ENCODE measurements at places on chromosomes 12 and 14.
A peak's percentile ranks its signal among the peaks of the same experiment; 100 is the strongest.

GRCh38 chr14:55980970-55981369, 137.2 kb upstream of the PELI2 start:
- no peak for DNase-seq

DNA sequence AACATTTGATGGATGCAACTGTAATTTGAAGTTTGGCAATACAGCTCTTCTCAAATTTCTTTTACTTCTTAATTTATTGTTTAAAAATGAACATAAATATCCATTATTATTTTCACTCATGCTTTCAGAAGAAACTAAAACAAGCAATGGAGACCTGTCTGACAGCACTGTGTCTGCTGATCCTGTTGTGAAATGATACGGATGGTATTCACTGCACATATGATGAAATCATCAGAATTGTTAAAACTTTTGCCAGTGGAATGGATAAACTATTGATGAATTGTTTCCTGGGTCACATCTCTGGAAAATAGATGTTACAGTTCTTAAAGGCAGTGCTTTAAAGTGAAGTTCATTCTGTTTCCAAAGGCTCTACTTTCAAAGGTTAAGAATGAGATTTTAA, 59.2 kb downstream of the WASHC4 start:
- DNase-seq = no peak

DNA sequence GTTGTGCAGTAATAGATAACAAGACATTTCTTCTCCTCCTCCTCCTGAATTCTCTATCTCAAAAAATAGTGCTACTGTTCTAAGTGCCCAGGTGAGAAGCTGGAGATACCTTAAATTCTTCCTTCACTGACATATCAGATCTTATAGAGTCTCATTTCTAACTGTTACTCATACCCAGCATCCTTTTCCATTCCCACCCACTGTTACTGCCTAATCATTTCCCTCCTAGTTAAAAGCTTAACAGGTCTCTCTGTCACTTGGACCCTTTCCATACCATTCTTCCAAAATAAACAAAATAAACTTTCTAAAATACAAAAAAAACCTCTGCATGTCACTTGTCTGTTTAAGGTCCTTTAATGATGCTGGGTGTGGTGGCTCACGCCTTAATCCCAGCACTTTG, 124.4 kb downstream of the VEZT start:
- DNase-seq = no peak

- peak; percentile 57 for DNase-seq
Observed at GRCh38 chr12:90940872-90941499, 14.0 kb downstream of the CCER1 start.

- peak; percentile 29 for DNase-seq
Observed at GRCh38 chr14:104723651-104724406, at the start of gene ADSS1. ADSS1 (plus strand) TSS chr14:104724229; CDS start chr14:104724271, 42 bp downstream.

DNA sequence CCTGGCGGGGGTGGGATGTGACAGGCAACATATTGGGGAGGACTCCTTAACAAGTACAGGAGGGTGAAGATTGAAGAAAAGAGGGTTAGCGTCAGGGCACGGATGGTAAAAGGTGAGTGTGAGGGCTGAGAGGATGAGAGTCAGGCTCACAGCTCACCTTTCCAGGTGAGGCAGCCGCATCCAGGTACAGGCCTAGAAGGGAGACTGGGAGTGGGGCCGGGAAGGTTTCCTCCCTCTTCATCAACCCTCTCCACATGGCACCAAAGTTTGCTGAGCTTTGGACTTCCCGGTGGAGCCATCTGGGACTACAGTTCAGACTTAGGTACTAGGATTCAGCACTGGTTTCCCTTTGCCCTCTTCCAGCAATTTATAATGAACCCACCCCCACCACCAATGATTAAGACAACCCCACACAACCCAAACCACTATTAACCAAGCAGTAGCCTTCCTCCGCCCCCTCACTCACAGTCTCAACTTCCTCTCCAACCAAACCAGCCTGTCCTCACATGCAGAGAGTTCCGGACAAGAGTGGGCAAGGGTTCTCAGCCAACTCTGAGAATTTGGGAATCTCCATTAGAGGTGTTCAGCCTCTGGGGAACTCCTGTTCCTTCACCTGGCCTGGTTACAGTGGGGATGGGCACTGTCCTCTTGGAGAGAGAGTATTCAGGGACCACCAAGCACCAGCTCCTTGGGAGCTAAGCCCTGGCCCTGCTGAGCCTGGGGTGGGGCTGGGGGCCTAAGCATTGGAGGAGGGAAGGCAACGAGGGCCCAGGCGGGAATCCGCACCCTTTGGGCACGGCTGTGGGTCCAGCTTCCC, 2.4 kb upstream of the HOXC4 start:
- DNase-seq = peak; percentile 14

DNA sequence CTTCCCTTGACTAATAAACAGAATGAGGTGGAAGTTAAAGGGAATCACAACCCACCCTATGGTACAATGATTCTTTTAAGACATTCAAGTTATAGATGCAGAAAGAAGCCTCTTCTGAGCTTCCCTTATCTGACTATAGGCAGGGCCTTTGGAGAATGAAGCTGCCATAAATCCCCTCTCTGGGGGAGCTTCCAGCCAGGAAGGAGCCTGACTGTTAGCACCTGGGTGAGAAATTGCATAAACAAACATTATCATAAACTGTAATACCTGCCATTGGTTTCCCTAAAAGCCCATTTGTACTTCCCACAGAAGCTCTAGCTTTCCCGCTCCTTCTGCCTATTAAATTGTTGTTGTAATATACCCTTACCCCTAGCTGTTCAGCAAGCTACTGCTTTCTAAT, 81.3 kb upstream of the RESF1 start:
- DNase-seq = no peak

GRCh38 chr14:58560208-58560607, 77.6 kb upstream of the DACT1 start:
- peak; percentile 25 for DNase-seq

DNA sequence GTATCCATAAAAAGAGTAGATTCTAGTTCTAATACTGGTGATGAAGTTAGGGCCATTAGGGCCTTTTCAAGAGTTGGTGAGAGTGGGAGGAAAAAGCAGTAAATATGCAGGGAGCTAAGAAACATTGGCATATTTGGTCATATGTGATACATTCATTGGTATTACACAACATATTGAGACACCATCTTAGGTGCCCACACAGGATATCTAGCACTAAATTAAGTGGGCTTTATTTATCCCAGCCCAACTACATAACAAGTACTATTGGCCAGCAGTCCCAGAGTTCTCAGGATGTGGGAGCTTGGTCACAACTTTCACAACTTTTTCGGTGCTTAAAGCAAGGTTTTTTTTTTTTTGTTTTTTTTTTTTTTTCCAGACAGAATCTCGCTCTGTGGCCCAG, 2.0 kb upstream of the ING4 start:
- no peak for DNase-seq

DNA sequence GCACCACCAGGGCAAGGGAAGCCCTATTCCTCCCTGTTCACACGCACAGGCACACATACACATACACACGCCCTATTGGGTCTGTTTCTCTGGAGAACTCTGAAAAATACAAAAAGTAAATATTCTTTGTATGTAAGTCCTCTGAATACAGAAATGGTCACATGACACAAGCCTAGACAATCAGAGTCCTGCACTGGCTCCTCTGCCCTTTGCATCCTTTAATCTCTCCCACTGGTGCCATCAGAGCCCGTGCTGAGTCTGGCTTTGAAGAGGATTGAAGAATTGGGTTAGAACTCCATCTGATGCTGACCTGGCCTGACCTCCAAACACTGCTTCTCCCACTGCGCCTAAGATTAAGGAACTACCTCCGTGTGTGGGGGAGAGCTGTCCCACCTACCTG, 273.2 kb upstream of the TBX3 start:
- no peak for DNase-seq

- DNase-seq = no peak
Observed at GRCh38 chr14:72308967-72309485, 376.8 kb downstream of the RGS6 start.

DNA sequence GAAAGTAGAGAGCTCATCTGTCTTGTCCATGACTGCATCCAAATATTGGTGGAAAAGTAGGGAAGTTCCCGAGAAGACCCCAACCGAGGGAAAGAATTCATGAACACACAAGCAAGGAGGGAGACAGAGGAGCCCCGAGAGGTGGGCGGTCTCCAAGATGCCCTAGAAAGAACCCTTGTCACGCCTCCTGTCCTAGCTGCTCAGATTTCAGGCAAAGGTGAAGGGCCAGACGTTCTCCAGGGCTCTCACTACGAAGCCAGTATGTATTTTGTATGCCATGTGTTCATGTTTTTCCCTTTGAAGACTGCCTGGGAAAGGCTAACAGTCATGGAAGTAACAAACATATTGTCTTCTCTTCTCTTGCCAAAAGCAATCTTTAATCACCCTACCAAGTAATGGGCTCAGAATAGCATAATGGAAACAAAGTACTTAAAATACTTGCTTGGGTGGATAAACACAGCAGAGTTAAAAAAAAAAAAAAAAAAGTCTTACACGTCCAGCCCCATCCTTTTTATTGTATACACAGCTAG, 99.2 kb upstream of the TBX3 start:
- no peak for DNase-seq

DNA sequence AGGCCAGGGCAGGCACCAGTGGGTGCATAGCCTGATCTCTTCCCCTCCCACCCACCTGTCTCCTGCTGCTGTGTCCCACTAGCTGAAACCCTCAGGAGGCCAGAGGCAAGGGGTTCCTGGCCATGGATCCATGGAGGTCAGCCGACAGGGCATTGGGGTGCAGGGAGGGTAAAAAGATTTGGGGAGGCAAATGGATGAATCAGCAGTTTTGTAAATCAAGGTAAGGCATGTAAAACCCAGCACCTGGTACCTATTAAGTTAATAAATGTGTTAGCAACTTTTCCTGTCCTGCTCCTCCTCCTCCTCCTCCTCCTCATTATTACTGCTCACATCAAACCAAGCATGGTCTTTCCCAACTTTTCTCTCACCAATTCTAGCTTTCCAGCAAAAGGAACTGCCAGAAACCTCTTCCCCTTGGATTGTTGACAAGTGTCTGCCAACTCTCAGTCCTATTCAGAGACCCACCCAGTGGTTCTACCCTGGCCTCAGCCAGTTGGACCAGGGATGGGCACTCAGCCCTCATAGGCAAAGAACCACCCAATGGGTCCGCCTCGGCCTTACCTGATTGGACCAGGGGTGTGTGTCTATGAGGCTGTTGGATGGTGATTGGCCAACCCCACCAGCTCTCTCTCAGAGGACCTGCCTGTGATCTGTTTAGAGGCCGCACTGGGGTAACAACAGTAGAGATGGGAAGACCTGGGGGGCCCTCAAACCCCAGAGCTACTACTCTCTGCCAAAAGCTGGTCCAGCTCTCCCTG, 155.7 kb upstream of the GSC start:
- no peak for DNase-seq

DNA sequence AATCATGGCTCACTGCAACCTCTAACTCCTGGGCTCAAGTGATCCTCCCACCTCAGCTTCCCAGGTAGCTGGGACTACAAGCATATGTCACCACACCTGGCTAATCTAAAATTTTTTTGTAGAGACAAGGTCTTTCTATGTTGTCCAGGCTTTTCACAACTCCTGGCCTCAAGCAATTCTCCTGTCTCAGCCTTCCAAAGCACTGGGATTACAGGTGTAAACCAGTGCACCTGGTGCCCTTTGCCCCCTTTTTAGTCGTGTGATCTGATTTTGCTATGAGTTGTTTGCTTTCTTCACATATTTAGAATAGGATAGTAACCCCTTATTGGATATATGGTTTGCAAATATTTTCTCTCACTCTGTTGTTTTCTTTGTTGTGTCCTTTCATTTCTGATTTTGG, 1.7 kb upstream of the RAD52 start:
- no peak for DNase-seq

- DNase-seq = no peak
Observed at GRCh38 chr12:94732367-94732990, 82.1 kb upstream of the TMCC3 start.

DNA sequence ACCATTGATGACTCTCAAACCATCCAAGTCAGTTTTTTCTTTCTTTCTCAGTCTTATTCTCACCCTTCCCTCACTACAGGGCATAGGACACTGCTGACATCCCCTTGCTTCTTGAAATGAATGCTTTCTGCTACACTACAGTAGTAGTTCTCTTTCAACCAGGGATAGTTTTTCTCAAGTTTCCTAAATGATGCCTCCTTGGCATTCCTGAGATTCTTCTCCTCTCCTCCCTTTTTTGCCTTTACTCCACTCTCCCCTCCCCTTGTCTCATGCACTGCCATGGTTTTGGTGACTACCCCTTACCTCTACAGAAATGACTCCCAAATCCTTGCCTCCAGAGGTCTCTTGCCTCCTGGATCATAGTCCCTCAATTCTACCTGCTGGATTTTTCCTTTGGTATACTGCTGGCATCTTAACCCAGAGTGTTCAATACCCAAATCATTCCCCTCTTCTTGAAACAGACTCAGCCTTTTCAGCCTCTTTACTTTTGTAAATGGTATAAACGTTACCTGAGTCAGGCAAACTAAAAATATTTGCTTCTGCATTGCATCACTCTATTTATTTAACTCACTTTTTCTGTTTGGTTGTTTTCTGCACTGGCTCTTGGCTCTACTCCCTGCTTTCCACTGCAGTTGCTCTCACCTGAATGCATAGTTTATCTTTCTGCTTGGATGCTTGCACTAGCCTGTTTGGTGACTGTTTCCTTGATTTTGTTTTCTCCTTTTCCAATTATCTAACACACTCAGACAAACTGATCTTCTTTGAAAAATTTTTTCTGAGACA, 211.6 kb upstream of the IGF1 start:
- no peak for DNase-seq

- DNase-seq = peak; percentile 45
Observed at GRCh38 chr12:124722878-124723277, 140.8 kb downstream of the SCARB1 start.

GRCh38 chr12:55067701-55068100, 47.9 kb downstream of the NEUROD4 start:
- no peak for DNase-seq

GRCh38 chr12:89087149-89087825, 265.0 kb downstream of the DUSP6 start:
- DNase-seq = no peak

DNA sequence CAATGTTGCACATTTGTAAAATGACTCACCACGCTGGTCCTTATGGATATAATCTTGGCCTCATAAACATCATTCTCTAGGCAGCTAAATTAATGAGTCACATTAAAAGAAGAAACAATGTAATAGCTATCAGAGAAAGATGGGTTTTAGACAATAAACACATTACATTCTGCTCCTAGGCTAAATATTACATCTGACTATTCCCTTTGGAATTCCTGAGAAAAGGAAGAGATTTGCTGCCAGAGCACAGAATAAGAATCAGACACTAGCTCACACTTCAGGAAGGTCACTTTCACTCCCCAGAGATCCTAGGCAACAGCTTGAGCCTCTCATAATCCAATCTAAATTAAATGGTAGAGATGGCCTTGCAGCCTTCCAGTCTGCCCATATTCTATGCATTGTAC, 218.2 kb downstream of the PTPRO start:
- DNase-seq = peak; percentile 70

GRCh38 chr12:123427036-123427769, 9.3 kb downstream of the RILPL2 start:
- no peak for DNase-seq

All from M059J (cell line).